ENCODE measurements at places on chromosomes 13 and 19. TPM values are rescaled to one million over a fixed set of nuclear protein-coding genes. Genes with fewer than 3 reads are reported as not detected.

The FXYD7 gene
- polyA plus RNA-seq, result 2.6 TPM

The TRPM4 gene
- not detected for polyA plus RNA-seq

- DNase-seq, result no peak
Measured at GRCh38 chr13:100637380-100637779, 37.2 kb downstream of the TMTC4 start.

- DNase-seq, result no peak
Measured at GRCh38 chr19:11949201-11949600, 15.6 kb upstream of the ZNF763 start.

- no peak for DNase-seq
Measured at GRCh38 chr13:82248762-82249161, 1633.5 kb downstream of the SLITRK1 start.

- no peak for DNase-seq
Measured at GRCh38 chr13:36148446-36148845, 17.3 kb upstream of the DCLK1 start.

All from naive thymus-derived CD4-positive, alpha-beta T cell (primary cell).